ENCODE measurements at places on chromosomes 6 and 20.
A peak's percentile ranks its signal among the peaks of the same experiment; 100 is the strongest.

- DNase-seq, result peak; percentile 47
Measured at GRCh38 chr6:10901770-10902169, 14.9 kb downstream of the SYCP2L start.

GRCh38 chr6:170296746-170297575, 6.1 kb upstream of the DLL1 start:
- DNase-seq, result no peak

- DNase-seq, result peak; percentile 44
Measured at GRCh38 chr6:155223646-155224451, 40.0 kb upstream of the CLDN20 start.

- DNase-seq, result no peak
Measured at GRCh38 chr6:144809120-144809519, 524.0 kb downstream of the UTRN start.

DNA sequence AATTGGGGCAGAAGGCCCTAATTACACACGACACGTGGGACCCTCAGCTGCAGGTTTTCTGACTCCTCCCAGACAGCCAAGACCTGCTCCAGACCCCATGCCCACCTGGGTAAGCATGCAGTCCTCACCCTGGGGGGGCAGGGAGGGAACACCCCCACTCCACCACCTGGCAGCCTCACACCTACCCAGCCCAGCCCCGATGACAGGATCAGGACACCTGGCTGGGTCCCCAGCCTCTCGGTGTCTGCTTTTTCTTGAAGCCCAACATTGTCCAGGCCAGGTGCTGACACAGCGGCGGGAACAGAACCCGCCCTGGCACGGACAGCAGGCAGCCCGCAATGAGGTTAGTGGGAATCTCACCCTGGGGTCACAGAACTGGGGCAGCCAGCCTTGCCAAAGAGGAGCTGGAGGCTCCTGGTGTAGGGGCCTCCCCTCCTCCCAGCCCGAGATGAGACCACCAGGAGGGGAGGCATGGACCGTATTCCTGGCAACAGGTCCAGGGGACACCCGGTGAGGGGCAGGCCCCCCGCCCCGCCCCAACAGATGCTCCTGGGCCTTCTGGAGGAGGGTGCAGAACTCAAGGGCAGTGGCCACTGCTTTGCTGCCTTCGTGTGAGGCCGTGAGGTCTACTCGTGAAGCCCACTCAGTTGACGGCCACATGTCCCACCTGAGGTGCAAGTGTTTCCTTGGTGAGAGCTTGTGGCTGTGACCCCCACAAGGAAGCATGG, 103.8 kb downstream of the DLL1 start:
- no peak for DNase-seq

GRCh38 chr6:3108746-3109414, 9.6 kb upstream of the BPHL start:
- no peak for DNase-seq

- no peak for DNase-seq
Measured at GRCh38 chr20:24449026-24449720, 20.3 kb upstream of the SYNDIG1 start.

DNA sequence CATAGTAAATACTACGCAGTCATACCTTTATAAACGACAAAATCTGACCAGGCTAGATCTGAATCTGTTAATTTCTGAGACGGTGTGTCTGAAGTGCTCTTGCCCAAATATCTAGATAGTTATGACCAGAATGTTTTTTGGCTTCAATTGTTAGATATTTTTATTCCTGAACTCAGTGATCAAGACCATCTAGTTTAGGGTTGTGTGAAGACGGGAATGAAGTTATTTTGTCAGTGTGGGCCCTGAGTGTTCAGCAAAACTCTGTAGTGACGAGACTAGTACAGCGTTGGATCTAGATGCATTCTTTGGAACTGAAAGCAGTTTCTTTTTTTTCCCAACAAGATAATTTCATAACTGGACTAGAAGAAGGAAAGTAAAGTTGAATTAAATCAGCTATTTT, 3.1 kb downstream of the STXBP5 start:
- DNase-seq, result no peak

DNA sequence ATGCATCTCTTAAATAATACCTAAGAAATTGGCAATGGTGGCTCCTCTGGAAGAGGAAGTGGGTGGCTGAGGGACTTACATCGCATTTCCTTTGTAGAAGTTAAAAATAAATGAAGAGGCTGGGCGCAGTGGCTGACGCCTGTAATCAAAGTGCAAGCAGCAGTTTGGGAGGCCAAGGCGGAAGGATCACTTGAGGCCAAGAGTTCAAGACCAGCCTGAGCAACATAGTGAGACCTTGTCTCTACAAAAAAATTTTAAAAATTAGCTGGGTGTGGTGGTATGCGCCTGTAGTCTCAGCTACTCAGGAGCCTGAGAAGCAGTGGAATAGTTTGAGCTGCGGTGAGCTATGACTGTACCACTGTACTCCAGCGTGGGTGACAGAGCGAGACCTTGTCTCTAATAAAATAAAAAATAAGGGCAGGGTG, 12.2 kb upstream of the NCOA3 start:
- DNase-seq, result peak; percentile 85

GRCh38 chr20:37376791-37377190, 30.9 kb downstream of the SRC start:
- no peak for DNase-seq

- no peak for DNase-seq
Measured at GRCh38 chr6:138465007-138465645, 34.2 kb downstream of the NHSL1 start.

GRCh38 chr20:36113036-36113435, 41.5 kb upstream of the EPB41L1 start:
- DNase-seq, result no peak

DNA sequence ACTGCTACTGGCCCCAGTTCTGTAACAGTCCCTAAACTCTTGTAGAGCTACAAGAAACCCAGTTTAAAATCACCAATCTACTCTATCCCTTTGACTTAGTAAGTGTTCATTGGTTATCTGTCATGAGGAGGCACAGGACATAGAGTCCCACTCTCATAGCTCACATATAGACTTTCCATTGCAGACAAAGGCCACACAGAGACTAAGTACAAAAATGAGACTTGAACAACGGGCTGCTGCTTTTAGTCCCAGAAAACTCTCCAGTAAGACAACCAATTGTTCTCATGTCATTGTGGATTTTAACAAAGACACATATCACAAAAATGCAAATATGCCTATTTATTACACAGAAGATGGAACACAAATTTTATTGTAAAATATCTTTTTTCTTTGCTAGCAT, 197.4 kb downstream of the PTPRK start:
- no peak for DNase-seq

DNA sequence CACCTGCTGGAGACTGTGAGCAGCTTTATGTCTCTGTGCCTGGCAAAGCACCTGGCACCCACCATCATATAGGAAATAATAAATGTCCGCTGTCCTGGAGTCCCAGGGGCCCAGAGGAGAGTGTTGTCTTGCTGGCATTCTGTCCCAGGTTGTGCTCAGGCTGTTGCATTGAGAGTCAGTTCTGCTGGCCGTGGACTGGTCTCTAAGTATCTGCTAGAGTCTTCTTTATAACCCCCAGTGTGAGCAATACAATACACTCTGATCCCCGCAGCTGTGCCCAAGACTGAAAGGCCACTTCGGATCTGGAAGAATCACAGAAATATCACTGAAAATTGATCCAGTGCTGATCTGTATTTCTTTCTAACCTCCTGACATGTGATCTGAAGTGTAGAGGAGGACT, 38.3 kb upstream of the HINT3 start:
- no peak for DNase-seq

DNA sequence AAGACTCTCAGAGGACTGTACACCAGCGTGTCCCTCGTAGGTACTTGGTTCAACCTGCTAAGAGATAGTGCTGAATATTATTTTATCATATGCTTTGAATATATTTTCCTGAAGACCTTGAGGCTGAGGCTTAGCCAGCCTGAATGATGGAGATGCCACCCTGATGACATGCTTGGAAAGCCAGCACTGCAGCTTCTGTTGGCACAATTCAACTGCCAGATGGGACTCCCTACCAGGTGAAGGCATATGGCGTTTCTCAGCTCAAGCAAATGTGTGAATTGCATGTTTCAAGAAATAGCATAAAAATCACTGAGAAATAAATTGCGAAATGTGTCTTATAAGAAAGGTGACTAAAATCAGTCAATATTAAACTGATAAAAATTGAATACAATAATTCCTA, 228.1 kb upstream of the CST7 start:
- DNase-seq, result no peak

DNA sequence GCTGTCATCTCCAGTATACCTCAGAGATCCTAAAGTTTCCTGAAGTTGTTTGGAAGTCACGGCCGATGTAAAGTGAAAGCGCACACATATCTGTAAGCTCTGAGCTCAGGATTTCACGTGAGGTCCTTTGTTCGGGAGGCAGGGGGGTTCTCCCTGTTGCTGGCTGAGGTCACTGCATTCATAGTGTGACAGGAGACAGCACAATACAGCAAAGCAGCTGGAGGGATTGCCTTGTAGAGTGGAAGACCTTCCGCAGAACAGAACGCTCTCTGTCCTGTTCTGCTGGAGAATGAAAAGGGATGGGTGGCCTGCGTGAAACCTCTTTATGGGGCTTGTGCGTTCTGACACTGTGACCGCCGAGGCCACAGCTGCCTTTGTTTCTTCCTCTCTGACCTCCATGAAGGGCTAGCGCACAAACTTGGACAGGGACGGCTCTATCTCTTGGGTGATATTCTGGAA, 13.4 kb upstream of the SERPINB1 start:
- DNase-seq, result no peak

DNA sequence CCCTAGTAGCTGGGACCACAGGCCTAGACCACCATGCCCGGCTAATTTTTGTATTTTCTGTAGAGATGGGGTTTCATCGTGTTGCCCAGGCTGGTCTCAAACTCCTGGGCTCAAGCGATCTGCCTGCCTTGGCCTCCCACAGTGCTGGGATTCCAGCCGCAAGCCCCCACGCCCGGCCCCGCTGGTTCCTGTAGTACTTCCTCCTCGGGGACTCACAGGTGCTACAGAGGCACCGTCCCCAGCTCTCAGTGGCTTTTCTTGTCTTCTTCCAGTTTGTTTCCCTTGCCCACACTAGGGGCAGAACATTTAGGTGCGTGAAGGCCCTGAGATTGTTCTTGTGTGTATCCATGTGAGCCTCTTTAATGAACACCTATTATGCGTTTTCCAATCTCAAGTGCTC, 773 bp upstream of the ZBP1 start:
- DNase-seq, result peak; percentile 28

- DNase-seq, result no peak
Measured at GRCh38 chr20:63003546-63003945, 3.2 kb downstream of the BHLHE23 start.

DNA sequence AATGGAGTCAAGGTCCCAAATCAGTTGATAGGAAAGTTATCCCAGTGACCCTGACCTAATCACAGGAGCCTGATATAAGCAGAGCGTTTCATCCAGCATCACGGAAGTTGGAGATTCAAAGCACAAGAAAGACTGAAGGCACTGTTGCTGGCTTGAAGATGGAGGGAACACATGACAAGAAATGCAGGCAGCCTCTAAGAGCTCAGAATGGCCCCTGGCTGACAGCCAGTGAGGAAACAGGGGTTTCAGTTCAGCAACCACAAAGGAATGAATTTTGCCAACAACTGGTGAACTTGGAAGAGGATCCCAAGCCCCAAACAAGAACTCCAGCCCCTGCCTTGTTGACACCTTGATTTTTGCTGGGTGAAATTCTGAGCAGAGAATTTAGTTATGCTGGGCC, 778.5 kb downstream of the MAFB start:
- no peak for DNase-seq

DNA sequence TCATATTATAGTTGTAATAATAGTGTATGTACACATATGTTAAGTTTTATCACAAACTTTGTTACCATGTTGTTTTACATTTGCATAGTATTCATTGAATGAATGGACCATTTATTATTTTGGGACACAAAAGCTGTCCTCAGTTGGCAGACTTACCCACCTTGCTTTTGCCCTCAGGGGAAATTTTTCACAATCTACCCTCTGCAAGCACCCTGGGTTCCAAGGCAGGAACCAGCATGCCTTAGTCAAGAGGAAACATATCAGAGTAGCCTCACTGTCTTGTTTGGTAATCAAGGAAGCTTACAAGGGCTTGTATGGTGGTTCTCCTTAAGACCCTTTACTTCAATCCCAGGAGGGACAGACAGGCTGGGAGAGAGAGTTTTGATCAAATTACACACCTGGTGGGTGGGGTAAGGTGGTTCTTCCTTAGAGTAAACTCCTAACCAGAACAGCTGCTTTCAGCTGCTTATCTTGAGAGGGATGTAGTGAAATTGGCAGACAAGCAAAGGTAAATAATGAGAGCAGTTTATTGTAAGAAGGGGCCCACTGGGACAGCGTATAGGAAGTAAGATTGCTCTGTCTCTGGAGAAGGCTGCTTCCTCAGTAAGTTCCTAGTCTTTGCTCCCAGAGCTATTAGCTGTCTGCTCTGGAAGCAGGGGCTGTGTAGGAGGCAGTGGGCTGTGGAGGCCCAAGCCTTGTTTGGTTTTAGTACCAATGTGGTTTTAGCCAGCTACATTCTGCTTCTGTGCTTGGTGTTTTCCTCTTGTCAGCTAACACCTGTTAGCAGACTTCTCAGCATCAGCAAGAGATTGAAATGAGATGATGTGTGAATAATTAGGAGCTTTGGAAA, 31.1 kb downstream of the BRPF3 start:
- no peak for DNase-seq

- no peak for DNase-seq
Measured at GRCh38 chr6:162387718-162388382, 339.7 kb downstream of the PRKN start.

DNA sequence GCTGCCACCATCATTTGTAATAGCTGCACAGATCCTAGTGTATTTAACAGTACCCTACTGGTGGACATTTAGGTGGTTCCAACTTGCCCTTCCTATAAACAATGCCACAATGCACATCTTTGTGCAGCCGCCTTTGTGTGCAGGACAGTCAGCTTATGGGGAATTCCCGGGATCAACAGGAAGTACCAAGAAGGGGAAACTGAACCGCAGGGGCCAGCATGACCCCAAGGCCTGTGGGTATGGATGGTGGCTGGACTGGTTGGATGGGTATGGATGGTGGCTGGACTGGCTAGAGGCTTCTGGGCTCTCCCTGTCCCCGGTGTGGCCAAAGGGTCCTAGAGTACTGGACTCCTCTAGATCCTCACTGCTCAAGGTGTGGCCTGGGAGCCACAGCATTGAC, 46.7 kb downstream of the CEBPB start:
- DNase-seq, result no peak

GRCh38 chr20:53040693-53041589, 68.8 kb downstream of the TSHZ2 start:
- no peak for DNase-seq

DNA sequence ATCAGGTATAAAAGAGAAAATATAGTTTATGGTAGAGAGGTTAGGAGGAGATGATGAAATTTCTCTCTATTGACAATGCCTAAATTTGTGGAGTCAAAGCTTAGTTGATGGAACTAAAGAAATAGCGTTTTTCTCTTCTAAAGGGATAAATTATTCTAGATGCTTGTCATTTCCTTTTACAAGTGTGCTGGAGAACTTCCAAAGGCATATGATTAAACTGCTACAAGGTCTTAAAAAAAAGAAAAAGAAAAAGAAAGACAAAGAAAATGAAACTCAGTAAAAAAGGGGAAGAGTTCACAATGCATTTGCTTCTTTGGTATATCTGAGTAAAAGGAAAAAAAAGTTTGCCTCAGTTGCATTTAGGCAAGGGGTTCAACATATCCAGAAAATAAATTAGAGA, 499.8 kb upstream of the PTCHD4 start:
- DNase-seq, result no peak
